ENCODE measurements at places on chromosomes 3 and 15.
A peak's percentile ranks its signal among the peaks of the same experiment; 100 is the strongest.

- DNase-seq, result no peak
Observed at GRCh38 chr3:11570251-11570650, 73.5 kb downstream of the VGLL4 start.

DNA sequence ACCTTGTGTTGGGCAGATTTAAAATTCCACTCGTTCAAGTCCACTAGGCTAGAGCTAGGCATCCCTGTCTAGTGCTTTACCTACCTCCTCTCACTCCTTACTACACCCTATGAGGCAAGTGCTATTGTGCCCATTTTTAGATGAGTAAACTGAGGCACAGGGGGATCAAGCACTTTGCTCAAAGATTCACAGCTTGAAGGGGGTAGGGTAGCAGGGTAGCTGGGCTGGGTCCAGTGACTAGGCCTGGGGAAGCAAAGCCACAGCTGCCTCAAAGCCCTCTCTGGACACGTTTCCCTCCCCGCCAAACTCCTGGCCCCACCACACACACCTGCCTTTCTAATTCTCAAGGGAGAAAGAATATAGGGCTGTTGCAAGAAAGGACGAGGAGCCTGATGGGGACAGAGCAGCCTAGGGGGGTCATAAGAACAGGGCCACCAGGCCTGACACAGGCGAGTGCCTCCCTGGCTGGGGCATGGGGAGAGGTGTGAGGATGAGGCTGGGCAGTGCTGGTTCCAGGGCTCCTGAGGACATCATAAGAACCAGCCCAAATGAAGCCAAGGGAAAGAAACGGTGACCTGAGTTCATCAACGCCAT lies 34.8 kb upstream of the SFMBT1 start:
- peak; percentile 16 for DNase-seq

DNA sequence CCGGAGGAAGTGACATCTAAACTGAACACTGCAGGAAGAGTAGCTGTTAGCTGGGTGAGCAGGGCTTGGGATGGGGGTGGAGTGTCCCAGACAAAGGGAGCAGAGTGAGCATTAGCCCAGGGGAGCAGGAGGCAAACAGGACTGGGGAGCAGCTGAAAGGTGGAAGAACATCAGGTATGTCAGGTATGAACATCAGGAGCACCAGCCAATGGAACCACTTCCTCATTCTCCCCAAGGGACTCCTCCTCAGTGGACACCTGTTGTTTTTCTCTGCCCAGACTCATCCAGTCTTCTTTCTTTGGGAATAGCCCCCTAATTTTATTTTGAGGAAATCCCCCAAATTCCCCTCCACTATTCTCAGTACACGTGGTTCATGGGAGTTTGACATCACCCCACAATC lies 107.7 kb upstream of the RAD18 start:
- DNase-seq, result no peak

DNA sequence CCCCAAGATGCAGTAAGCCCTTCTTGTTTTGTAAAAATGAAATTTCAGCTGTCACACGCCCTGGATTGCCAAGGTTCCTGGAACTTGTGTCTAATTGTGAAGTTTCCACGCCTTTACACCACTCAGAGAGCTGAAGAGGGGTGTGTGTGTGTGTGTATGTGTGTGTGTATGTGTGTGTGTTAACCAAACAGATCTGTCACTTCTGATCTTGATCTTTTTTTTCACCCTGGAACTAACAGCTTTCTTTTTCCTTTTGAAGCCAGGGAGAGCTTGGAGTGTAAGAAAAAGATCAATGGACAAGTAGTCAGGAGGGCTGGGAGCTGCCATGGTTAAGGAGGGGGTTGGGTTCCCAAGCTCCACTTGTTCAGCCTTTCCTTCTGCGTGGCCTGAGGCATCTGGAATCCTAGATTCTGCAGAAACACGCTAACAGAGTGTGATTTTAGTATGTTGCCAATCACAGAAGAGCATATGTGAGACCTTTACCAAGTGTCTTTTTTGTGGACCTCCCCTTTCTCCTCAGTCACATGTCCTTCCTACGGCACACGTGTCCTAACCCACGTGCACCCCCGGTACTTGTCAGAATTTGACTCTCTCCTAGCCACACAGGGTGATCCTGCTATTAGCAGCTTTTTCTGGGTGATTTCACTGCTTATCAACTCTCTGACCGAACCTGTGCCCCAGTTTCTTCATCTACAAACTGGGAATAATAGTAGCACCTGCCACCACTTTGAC lies 11.5 kb downstream of the TIMP4 start:
- DNase-seq, result no peak

DNA sequence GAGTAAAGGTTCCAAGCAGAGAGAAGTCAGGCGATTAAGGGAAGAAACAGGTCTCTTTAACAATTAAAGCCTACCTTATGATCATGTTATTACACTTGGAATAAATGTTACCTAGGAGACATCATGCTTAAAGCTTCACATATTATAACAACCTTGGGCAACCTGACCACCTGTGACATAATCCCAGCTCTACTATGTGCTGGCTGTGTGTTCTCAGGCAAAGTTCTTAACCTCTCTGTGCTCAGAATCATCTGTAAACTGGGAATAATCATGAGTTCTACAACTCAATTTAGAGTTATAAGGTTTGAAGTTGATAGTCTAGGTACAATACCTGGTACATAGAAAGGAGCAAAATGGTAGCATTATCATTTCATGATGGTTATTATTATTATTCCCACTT lies 159.3 kb downstream of the MAGI1 start:
- no peak for DNase-seq

- no peak for DNase-seq
Observed at GRCh38 chr3:146491303-146491702, 21.9 kb upstream of the PLSCR2 start.

DNA sequence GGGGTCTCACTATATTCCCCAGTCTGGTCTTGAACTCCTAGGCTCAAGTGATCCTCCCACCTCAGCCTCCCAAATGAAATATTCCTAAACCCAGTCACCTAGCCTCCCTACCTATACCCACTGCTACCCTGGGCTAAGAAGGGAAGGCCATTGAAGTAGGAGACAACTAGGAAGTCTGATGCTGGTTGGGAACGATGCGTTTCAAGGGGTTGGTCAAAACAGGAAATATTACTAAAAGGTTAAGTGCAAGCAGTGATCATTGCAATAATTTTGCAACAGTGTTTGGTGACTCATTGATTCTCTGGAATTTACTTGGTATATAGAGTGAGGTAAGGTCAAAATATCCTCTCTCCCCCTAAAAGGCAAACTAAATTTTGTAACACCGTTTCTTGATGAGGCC lies 4.6 kb upstream of the UQCRC1 start:
- DNase-seq, result no peak

DNA sequence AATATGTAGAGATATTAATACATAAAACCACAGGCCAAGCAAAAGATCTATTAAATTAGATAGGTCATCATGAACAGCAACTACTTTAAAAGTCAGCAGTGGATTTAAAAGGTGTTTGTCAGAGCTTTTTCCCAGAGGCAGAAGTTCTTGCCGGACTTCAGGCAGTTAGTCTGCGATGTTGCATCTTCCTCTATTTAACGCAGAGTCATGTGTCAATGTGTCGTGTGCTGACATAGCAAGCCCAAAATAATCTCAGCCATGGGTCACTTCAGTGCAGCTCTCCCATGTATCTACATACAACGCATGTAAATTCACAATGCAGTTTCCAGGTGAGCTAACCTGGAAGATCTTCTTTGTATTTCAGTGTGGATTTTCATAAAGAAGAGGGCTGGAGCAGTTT lies 8.0 kb upstream of the TMEM212 start:
- DNase-seq, result no peak

Measured in H9 (cell line).